ENCODE measurements at places on chromosomes 6 and 20. TPM values are rescaled to one million over a fixed set of nuclear protein-coding genes. Genes with fewer than 3 reads are reported as not detected.

Gene PLG
- polyA plus RNA-seq, result not detected

Gene DEFB126
- not detected for polyA plus RNA-seq

Gene FAM184A
- 1.1 TPM for polyA plus RNA-seq

Gene DTNBP1
- 4.2 TPM for polyA plus RNA-seq

Gene HFE
- polyA plus RNA-seq, result 2.6 TPM

Gene MATN4
- polyA plus RNA-seq, result 0.08 TPM

Measured in esophagus (tissue), 2 donors.